SJCRH30 (cell line): ENCODE measurements at places on chromosomes 11 and 22. TPM values are rescaled to one million over a fixed set of nuclear protein-coding genes. Genes with fewer than 3 reads are reported as not detected.

- DNase-seq, result no peak
These were observed 29.8 kb upstream of the EED start for GRCh38 chr11:86214710-86215109.

DNA sequence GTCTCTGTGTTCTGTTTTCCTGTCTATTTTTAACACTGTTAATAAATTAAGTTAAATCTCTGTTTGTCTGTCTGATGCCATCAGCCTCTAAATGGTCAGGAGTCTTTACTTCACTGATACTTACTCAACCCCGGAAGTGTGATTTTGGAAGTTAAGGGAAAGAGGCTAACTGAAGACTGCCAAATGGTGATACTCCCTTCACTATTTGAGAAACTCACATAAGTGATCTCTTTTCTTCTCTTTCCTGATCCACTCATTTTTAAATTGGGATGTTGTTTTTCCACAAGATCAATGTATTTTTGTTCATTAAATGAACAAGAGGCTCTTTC is 389 bp upstream of the CASP12 start:
- no peak for DNase-seq

The ADAMTS8 gene
- 0.05 TPM in 1 of 2 replicates, not detected in the other for total RNA-seq

The MPZL3 gene
- 0.10 and 0.12 TPM in 2 replicates for total RNA-seq
